HEK293T (cell line): ENCODE measurements at places on chromosomes 5 and 9.

GRCh38 chr9:8895106-8895860, 1095.7 kb upstream of the DMAC1 start:
- DNase-seq = no peak

- no peak for DNase-seq
These were observed 27.4 kb downstream of the RCL1 start for GRCh38 chr9:4820168-4820567.

DNA sequence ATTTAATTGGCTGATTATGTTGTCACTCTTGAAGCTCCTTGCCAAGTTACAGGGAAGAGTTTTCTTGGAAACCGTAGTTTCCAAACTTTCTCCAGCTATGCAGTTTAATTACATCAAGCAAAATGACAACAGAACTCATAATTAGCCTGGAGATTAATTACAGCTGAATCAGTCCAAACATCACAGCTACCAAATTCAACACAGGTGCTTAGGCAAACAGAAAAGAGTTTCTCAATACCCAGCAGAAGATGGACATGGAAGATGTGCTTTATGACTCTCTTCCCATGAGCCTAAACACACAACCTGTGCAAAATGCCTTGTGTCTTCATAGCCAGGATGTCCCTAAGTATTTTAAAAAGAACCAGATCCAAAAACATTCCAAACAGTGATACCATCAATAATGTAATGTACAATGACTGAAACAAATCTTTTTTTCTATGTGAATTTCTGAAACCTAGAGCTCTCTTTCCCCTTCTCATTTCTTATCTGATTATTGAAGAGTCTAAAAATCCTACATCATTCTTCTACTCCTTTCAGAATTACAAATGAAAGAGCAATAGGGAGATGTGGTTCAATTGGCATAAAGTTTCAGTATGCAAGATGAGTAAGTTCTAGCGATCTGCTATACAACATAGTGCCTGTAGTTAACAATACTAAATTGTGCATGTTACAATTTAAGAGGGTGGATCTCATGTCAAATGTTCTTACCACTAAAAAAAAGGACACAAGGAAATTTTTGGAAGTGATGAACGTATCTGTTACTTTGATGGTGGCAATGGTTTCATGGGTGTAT, 124.3 kb downstream of the RASEF start:
- DNase-seq = no peak

- peak; percentile 90 for DNase-seq
These were observed at the start of gene ARHGEF39 for GRCh38 chr9:35664531-35665470. ARHGEF39 (minus strand) TSS chr9:35665195; CDS start chr9:35665169, 26 bp downstream.

DNA sequence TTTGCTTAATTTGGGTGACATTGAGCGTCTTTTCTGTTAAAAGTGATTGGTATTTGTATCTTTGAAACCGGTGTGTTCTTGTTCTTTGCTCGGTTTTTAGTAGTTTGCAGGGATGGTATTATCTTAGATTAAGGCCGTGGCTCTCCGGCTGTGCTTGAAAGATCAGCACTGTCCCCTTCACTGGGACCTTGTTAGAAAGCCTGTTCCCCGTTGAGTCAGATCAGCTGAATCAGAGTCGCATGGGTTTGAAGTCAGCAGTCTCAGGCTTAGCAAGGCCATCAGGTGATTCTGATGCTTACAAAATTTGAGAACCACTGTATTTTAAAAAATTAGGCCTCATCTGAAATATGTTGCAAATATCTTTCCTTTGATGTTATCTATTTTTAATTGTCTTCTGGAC, 5.0 kb downstream of the DIRAS2 start:
- DNase-seq = no peak

GRCh38 chr9:33025572-33026342, 684 bp downstream of the DNAJA1 start:
- DNase-seq = peak; percentile 71

- DNase-seq = no peak
These were observed 125.7 kb upstream of the ITGA1 start for GRCh38 chr5:52661903-52662595.

- no peak for DNase-seq
These were observed 109.0 kb downstream of the FAM174A start for GRCh38 chr5:100644185-100644584.

DNA sequence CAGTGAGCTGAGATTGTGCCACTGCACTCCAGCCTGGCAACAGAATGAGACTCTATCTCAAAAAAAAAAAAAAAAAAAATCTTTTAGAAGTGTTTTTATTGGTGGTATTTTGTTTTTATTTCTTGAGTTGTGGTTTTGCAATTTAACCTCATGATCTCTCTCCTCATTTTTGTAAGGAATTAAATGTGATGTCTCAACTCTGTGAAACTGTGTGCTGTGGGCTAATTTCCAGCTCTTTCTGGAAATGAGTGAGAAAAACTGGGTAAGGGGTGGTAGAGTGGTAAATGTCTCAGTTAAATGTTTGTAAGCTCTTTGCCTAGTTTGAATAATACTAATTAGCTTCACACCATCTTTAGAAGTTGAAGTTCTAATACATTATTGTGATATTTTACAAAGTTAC, 29.0 kb downstream of the ACO1 start:
- DNase-seq = no peak

DNA sequence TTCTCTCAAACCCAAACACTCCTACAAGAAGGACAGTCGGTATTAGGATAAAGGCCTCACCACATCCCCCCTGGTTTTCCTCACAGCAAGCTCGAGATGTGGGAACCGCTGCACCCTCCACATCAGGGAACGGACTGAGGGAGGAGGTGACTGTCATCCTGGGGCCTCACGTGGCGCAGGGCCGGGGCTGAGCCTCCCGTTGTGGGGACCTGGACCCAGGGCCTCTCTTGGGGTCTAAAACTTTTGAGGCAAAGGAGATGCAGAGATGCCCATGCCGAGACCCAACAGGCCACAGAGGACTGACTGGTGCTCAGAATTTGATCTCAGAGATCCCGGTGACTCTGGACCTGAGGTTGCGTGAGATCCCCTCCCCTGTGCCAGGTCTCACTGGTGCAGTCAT, 72.7 kb downstream of the MRPL36 start:
- DNase-seq = no peak

- no peak for DNase-seq
These were observed 46.1 kb downstream of the ZNF608 start for GRCh38 chr5:124700333-124700732.

DNA sequence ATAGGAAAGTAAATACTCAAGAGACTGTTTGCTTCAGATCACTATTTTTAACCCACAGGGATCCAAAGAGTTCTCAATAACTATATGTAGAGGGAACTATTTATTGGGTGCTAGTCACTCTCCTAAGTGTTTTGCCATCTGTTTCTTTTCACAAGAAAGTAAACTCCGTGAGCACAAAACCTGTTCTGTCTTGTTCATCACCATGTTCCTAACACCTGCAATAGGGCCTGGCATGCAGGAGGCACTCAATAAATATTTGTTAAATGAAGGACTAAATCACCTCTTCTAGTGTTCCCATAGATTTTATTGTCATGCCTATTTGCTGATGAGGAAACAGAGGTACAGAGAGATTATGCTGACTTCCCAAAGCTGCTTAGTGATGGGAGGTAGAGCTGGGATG, 118.2 kb downstream of the VCAN start:
- DNase-seq = no peak

DNA sequence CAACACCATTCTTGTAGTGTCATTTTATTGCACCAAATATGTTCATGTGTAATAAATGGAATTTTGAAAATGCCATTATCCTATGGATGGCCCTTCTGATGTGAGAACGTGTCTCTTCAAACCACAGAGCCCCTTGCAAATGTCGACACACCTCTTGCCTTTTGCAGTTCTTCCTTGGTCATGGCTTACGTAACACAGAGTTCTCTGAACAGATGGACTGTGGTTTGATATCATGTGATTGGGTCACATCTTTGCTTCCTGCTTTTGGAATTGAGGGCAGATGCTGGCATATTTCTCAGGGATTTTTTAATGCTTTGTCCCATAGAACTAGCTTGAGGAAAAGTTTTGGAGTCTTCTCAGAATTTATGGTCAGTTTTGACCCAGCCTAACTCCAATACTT, 4.6 kb downstream of the TGFBR1 start:
- DNase-seq = no peak

GRCh38 chr5:10705747-10706146, 55.3 kb downstream of the DAP start:
- no peak for DNase-seq

- DNase-seq = no peak
These were observed 534 bp downstream of the SRFBP1 start for GRCh38 chr5:121962347-121962670.

DNA sequence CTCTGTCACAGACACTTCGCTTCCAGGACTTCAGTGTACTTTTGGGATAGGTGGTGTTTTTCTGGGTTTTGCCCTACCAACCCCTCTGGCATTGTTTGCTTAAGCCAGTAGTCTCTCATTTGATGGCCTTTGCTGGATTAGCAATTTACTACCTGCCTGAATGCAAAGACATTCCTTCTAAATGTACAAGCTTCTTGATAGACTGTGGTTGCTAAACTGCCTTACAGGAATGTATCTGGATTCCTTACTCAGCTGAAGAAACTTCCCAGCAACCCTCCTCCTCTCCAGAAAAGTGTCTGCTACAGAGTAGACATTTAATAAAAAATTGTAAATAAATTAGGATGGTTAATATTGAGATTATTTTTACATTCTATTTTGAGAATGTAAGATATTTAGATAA, 1916.7 kb downstream of the EFNA5 start:
- no peak for DNase-seq

- DNase-seq = no peak
These were observed 10.1 kb upstream of the FOXI1 start for GRCh38 chr5:170095646-170096045.

- DNase-seq = no peak
These were observed 37.8 kb downstream of the RALGPS1 start for GRCh38 chr9:126952205-126952977.

- no peak for DNase-seq
These were observed 54.7 kb downstream of the COL23A1 start for GRCh38 chr5:178535299-178536175.

DNA sequence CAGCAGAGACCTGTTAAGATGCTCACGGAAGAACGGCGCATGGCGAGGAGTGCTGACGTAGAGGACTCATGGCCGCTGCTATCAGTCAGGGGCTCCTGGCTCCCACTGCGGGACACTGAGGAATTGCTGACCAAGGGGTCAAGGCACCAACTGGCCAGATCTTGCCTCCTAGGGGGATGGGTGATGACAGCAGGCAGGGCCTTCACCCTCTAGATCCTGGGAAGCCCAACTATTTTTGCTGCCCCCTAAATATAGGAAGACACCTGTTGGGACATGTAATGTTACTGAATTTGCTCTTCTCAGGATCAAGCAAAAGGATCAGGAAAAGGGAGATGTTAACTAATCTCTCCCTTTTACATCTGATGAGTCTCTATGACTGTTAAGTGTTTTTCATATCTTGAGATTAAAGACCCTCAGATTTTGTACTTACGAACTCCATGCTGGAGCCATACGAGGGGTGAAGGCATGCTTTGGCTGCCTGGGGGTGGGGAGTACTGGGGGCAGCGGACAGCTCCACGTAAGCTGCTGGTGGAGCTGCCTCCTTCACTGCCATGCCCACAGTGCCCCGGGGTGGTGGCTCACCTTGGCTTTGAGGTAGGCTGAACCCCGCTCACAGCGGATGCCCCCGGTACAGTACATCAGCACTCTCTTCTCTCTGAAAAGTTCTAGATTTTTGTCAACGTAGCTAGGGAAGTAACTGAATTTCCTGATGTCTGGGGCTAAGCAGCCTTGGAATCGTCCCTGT, 28.1 kb downstream of the TSTD2 start:
- DNase-seq = no peak

GRCh38 chr5:151642472-151643140, 44.1 kb downstream of the SPARC start:
- no peak for DNase-seq

GRCh38 chr9:109499093-109499630, 1.1 kb upstream of the PTPN3 start:
- no peak for DNase-seq

DNA sequence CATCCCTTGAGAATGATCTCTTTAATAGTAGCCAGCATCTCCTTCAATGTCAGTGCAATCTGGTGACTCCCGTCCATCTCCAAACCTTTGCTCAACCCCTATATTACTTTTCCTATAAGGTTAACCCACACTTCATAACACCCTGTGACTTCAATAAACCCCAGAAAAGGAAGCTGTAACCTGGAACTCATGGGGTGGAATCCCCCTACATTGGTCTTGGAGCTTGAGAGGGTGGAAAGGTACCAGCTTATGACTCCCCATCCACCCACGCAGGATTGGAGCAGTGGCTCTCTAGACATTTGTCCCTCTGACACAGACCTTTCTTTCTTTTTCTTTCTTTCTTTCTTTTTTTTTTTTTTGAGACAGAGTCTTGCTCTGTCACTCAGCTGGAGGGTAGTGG, 54.7 kb upstream of the ZFR start:
- DNase-seq = no peak

DNA sequence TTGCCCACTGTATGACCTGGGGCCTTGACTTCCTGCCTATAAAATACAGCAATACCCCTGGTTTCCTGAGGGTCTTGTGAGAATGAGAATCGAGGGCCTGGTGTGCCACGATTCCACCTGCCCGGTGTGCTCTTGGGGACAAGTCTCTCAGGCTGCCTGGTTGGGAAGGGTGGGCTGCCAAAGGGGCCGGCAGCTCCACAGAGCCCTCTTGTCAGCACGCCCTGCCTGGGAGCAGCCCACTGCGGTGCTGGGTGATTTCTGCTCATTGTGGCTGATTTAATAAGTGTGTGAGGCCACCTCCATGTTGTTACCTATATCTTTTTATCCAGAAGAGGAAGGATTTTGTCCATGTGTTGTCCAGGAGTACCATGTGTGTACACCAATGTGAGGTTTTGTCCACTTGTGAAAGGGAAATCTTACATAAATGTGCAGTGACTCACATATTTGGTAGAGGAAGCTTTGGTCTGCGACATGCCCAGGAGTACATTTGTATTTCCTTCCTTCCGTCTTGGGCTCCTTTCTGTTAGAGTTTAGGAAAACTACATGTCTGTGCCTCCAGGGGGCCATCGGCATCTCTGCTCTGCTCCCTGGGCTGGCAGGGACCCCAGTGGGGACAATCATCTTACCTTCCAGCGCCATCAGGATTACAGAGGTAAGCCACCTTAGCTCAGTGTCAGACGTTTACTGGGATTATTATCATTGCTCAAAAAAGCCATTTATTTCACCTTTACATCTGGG, 108.6 kb downstream of the PHF2 start:
- peak; percentile 17 for DNase-seq

DNA sequence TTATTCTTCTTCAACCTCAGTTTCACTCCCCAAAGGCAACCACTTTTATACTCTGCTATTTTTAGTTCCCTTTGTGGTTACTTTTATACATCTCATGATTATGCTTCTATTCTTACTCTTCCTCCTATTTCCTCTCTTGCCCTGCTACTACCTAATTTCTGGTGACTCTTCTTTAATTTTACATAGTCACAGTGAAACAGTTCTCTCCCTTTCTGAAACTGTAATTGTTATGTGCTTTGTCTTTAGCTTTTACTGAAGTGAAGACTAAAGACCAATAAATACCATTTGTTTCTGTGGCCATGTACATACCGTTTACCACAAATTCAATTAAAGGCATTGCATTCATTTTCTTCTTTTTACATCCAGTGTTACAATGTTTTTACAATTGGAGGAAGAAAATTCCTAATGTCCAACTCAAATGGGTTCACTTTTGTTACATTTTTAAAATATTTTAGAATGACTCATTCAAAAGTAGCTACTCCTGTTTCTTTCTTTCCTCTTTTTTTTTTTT, 410.6 kb downstream of the PSAT1 start:
- DNase-seq = no peak
